ENCODE measurements at places on chromosomes 7 and 10. TPM values are rescaled to one million over a fixed set of nuclear protein-coding genes. Genes with fewer than 3 reads are reported as not detected.

DNA sequence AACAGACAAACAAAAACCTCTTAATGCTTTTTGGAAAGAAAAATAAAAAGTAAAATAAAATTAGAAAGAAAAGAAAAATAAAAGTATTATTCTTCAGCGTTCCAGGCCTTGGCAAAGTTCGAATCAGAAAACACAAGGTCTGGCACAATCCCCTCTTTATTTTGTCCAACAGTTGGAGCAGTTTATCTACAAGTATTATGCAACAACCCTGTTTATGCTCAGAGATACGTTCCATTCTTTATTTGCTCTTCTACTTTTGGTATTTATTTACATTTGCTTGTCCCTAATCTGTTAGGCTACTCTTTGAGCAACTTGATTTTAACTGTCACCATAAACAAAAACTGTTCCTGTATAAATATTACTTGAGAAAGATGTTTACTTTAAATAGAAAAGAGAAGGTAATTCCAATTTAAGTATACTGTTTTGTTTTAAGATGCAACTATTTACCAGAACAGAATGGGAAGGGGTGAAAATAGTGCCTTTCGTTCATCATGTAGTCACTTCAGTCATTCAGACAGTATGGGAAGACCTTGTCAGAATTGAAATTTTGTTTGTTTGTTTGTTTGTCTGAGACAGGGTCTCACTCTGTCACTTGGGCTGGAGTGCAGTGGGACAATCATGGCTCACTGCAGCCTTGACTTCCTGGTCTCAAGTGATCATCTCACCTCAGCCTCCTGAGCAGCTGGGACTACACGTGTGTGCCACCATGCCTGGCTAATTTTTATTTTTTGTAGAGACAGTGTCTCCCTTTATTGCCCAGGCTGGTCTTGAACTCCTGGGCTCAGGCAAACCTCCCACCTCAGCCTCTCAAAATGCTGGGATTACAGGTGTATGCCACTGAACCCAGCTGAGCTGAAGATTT is 5.7 kb downstream of the PDK4 start:
- DNase-seq = no peak

- no peak for DNase-seq
These were observed 359.4 kb upstream of the NFE2L3 start for GRCh38 chr7:25792586-25792985.

- no peak for DNase-seq
These were observed 117.6 kb downstream of the DIP2C start for GRCh38 chr10:571688-572451.

DNA sequence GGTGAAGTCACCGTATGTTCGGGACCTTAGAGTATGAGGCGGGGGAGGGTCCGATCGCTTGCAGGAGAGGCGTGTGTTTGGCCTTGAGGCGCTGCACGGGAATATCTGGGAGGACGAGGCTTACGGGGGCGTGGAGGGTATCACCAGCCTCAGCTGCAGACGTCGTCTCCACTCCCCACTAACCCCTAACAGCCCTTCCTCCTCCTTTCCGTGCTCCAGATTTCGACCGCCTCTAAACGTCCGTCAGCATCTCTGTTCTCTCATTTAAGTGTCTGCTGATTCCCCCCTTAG is 23.5 kb upstream of the ZNF12 start:
- DNase-seq = no peak

WEE2 gene
- not detected for total RNA-seq

ZC3HAV1L gene
- 12.5 TPM for total RNA-seq

OR9A2 gene
- total RNA-seq = 1.2 TPM

All from breast epithelium (tissue), 4 donors.